Activated T-cell treated with anti-CD3 and anti-CD28 coated beads, Interleukin-2, amount 50 U/mL, for 4 hours (primary cell): ENCODE measurements at places on chromosomes 12 and 14.

DNA sequence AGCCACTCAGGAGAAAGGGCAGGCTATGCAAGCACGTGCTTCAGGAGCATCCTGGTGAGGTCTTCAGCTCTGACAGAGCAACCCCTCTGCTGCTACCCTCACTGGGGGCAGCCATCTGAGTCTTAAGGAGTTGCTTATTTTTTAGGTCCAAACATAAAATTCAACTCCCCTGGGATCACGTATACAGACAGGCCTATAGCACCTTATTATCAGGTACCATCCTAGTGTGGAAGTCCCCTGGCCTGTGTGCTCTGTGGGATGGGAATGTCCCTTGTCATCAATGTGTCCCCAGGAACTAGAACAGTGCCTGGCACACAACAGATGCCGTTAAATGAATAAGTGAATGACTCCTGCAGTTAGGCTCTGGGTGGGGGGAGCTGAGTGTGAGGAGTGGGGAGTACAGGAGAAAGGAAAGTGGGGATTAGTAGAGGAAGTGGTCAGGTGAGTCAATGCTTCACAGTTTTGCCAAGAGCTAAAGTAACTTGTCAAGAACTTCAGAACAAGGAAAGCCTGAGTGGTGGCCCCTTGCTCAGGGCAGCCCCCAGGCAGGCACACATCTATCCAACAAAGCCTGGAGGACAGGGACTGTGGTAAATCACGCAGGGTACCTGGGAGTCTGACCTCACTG is 33.5 kb downstream of the DAD1 start:
- DNase-seq, result peak; percentile 63

- no peak for DNase-seq
Observed at GRCh38 chr12:75236206-75236605, 26.6 kb upstream of the KCNC2 start.

DNA sequence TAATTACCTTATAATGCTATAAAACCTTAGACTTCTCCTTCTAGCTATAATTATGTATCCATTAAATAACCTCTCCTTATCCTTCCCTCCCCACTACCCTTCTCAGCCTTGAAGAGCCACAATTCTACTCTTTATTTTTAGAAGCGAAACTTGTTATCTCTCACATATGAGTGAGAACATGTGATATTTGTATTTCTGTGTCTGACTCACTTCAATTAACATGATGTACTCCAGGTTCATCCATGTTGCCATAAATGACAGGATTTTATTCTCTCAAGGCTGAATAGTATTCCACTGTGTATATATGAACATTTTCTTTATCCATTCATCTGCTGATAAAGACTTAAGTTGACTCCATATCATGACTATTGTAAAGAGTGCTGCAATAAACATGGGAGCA is 485.6 kb downstream of the FLRT2 start:
- DNase-seq, result no peak

DNA sequence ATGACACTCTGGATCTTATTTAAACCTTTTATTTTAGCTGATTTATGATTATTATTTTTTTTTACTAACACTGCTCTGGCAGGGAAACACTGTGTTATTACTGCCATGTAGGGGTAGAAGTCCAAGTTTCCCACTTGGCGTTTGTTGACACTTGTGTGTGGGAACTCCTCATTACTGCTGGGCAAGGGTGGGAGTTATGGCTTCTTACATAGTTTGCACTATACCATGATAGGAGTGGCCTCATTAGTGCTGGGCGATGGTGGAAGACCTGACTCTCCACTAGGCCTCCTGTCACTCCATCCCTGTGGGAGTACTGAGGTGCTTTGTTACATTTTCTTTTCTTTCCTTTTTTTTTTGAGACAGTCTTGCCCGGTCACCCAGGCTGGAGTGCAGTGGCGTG is 83.5 kb downstream of the BRMS1L start:
- no peak for DNase-seq

GRCh38 chr12:90990611-90991010 is 14.2 kb downstream of the EPYC start:
- no peak for DNase-seq
